ENCODE measurements at places on chromosomes 6 and 20. TPM values are rescaled to one million over a fixed set of nuclear protein-coding genes. Genes with fewer than 3 reads are reported as not detected.

SAMD5 gene
- 3.7 TPM for polyA plus RNA-seq

SAMD3 gene
- polyA plus RNA-seq = 0.15 TPM

SNAP91 gene
- polyA plus RNA-seq = 0.12 TPM

VTA1 gene
- 24.6 TPM for polyA plus RNA-seq

SIRPA gene
- 5.7 TPM for polyA plus RNA-seq

FUCA2 gene
- polyA plus RNA-seq = 26.1 TPM

TREM1 gene
- not detected for polyA plus RNA-seq

KHDC1L gene
- polyA plus RNA-seq = not detected

FERMT1 gene
- 2.7 TPM for polyA plus RNA-seq

NEU1 gene
- polyA plus RNA-seq = 29.0 TPM

LCA5 gene
- 0.87 TPM for polyA plus RNA-seq

PABPC1L gene
- 38.9 TPM for polyA plus RNA-seq

BCKDHB gene
- 16.5 TPM for polyA plus RNA-seq

PKHD1 gene
- polyA plus RNA-seq = 0.19 TPM

PAK5 gene
- polyA plus RNA-seq = 0.12 TPM

ADAM33 gene
- polyA plus RNA-seq = 29.8 TPM

ITPR3 gene
- polyA plus RNA-seq = 17.1 TPM

WFDC10B gene
- polyA plus RNA-seq = 1.6 TPM

PMEPA1 gene
- 5.4 TPM for polyA plus RNA-seq

BMP2 gene
- polyA plus RNA-seq = 4.2 TPM

GFRA4 gene
- not detected for polyA plus RNA-seq

ESR1 gene
- 2.0 TPM for polyA plus RNA-seq

DHX16 gene
- 18.3 TPM for polyA plus RNA-seq

LY6G6C gene
- polyA plus RNA-seq = not detected

CST4 gene
- polyA plus RNA-seq = not detected

ECT2L gene
- not detected for polyA plus RNA-seq
